GM18507 (cell line): ENCODE measurements at places on chromosomes 12 and 14.

- DNase-seq: no peak
Measured at GRCh38 chr14:104794993-104795780, at the start of gene AKT1. Gene AKT1 (minus strand): TSS chr14:104795748. CDS start chr14:104792643, 3,105 bp downstream.

DNA sequence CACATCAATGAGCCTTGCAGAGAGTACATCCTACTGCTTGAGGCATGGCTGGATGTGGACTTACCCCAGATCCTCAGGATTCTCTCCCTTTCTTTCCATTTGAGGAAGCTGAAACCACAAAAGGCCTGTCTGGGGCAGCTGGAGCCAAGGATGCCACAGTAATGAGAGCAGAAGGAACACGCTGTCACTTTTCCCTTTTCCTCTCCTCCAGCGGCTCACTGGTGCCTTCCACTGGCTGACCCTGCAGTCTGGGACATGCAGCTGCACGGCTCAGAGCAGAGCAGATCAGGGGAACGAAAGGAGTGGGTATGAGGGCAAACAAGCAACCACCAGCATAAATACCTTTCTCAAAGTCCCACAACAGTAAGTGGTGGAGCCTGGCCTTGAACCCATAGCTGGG, 78.2 kb downstream of the GAS2L3 start:
- no peak for DNase-seq

- no peak for DNase-seq
Measured at GRCh38 chr14:102580550-102581110, 11.8 kb upstream of the RCOR1 start.

DNA sequence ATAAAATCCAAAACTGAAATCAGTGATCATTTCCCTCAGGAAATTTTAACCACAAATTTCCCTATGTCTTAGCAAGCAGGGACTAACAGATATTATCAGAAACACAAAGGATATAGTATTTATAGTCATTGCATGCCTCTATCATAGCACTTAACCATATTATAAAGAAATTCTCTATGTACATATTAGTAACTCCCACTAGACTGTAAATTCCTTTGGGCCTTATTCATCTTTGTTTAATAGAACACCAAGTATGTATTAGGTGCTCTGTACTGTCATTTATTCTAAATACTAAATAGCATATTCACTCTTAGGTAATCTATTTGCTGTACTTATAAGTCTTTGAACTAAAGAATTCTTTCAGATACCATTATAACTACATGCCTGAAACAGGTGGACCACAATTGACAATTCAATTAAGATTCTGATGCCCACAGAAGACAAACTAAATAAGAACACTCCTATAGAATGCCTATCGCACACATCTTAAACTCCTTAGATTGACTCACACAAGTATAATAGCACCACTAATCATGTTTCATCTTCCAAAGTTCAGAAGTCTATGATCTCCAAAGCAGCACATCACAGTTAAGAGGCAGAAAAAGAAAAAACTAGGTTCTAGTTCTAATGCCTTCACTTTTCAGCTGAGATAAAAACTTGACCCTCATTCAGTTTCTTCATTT, 134.1 kb downstream of the FSCB start:
- no peak for DNase-seq

GRCh38 chr12:93749515-93749914, 72.3 kb downstream of the CRADD start:
- no peak for DNase-seq

GRCh38 chr12:52369809-52370208, 2.5 kb upstream of the KRT85 start:
- DNase-seq: no peak

DNA sequence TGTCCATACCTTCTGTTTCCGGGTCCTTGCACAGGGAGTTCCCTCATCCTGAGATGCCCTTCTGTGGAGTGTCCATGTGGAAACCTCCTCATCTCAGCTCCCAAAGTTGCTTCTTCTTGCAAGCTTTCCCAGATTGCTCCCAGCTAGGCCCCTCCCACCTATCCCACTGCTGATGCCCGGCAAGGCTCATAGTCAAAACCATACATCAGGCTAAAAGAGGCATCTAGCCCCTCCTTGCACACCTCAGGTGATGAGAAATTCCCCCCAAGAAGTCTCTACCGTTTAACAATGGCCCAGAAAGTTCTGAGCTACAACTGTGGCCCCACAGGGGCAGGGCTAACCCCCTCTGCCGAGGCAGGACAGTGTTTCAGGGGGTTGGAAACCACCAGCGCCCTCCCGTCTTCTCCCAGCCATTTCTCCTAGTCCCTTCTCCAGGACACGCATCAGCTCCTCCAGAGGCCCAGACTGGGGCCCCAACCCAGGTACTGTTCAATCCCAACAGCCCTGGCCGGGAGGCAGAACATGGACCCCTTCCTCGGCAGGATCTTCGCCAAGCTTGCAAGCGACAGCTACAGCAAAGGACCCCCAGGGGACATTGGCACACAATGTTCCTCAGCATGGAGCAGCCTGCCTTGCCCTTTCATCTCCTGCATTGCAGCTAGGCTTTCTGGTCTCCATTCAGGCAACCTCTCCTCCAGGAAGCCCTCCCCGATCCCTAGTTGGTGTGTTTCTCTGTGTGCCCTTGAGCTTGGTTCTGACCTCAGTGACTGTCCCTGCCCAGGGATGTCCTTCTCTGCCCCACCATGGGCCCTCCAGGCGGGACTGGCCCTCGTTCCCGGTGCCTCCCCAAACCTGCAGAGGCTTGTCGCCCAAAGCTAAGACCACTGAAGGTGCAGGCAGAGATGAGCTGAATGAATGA, 4.5 kb upstream of the BEGAIN start:
- no peak for DNase-seq

- no peak for DNase-seq
Measured at GRCh38 chr12:90174198-90174510, 465.5 kb upstream of the ATP2B1 start.

DNA sequence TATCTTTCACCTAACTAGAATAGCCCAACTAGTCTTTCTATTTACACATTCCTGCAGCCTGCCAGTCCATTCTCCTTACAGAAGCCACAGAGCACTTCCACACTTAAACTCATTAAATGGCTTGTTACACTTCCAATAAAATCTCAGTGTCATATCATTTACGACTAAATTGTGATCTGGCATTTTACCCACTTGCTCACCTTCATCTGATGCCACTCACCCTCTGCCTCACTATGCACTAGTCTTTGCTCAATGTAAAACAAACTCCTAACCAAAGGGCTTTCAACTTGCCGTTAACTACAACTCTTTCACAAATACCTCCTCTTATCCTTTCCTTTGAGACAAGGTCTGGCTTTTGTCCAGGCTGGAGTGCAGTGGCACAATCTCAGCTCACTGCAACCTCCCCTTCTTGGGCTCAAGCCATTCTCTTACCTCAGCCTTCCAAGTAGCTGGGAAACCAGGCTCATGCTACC, 24.1 kb downstream of the YAF2 start:
- DNase-seq: no peak

GRCh38 chr14:76868454-76869170, 42.4 kb downstream of the LRRC74A start:
- no peak for DNase-seq

- DNase-seq: no peak
Measured at GRCh38 chr12:16756833-16757555, 151.0 kb upstream of the LMO3 start.
